BE2C (cell line): ENCODE measurements at places on chromosomes 7 and 10.

- DNase-seq = peak; percentile 42
Observed at GRCh38 chr7:74306730-74307469, 17.7 kb downstream of the CLIP2 start.

DNA sequence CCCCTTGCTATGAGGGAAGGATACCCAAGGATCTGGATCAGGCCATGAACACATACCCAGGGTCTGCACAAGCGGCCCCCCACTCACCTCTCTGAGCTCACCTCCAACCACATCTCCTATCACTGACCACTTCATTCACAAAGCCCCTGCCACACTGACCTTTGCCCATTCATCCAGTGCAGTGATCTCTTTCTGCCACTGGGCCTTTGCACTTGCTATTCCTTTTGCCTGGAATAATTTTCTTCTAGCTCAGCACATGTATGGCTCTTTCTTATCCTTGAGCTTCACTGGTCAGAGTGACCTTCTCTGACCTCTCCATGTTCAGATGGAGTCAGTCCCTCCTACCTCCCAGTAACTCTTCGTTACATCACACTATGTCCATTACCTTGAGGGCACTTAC is 48.3 kb downstream of the ADRA2A start:
- no peak for DNase-seq

GRCh38 chr10:131537281-131537680 is 225.8 kb upstream of the TCERG1L start:
- DNase-seq = no peak

DNA sequence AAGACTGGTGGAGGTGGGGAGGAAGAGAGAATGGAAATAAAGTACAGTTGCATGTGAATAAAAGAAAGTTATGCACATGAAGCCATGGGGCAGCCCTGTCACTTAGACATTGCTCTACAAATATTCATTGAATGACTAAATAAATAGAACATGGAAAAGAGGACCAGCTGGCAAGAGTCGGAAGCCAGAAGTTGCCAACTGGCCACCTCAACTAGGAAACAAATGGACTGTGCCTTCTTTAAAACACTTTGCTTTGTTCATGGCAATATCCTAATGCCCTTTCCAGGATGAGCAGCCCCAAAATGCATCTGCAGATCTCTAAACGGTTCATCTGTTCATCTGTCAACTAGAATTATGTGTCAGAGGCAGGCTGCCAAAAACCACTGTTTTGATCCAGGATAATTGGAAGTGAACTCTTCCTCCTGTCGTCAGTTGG is 157.3 kb downstream of the NOC3L start:
- peak; percentile 20 for DNase-seq

- no peak for DNase-seq
Observed at GRCh38 chr10:128003521-128003920, 96.6 kb downstream of the PTPRE start.

DNA sequence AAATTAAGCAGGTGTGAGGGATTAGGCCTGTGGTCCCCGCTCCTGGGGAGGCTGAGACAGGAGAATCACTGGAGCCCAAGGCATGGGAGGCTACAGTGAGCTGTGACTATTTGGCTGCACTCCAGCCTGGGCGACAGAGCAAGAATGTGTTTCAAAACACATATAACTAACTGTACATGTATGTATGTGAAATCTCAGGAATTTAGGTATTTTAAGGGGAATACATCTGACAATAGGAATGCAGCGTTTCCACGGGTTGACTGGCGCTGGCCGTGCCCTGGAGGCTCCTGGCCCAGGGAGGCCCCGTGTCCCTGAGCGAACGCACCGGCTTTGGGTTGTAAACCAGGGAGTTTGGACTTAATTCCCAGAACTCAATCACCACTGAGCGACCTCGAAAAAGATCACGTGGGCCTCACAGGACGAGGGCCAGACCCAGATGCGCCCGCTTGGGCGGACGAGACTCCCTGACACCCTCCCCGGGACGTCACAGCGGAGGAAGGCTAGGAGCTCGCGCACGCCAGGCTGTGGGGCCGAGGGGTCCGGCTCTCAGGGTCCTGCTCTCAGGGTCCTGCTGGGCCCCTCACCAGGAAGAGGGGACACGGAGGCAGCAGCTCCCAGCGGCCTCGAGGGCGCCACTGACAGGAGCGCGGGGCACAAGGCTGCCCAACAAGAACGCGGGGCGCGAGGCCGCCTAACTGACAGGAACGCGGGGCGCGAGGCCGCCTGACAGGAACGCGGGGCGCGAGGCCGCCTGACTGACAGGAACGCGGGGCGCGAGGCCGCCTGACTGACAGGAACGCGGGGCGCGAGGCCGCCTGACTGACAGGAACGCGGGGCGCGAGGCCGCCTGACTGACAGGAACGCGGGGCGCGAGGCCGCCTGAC is 18.4 kb downstream of the PTPRN2 start:
- DNase-seq = no peak

- DNase-seq = no peak
Observed at GRCh38 chr7:155231941-155232340, 65.7 kb upstream of the INSIG1 start.

GRCh38 chr10:132807621-132808049 is 21.7 kb upstream of the NKX6-2 start:
- DNase-seq = no peak

- DNase-seq = no peak
Observed at GRCh38 chr7:38671911-38672905, 41.0 kb upstream of the AMPH start.

- no peak for DNase-seq
Observed at GRCh38 chr10:88895250-88895649, 15.2 kb downstream of the STAMBPL1 start.

GRCh38 chr7:49800031-49800430 is 26.6 kb downstream of the VWC2 start:
- no peak for DNase-seq

DNA sequence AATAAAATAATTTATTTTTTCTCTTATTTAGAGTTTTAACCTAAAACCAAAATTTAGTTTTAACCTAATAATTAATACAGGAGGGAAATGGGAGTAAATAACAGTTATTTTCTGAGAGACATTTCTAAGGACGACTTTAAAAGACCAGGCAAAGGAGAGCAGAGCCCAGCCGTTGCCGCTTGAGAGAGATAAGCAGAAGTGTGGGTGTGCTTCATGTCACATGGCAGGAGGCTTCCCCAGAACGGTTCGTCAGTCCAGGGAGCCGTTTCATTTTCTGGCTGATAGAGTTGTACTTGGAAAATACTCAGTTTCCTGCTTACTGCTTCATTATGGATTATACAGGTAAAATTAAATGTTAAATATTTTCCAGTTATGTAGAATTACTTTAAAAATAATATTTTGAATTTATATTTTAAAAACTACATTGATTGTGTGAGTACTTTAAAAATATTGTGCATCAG is 61.4 kb downstream of the ST7 start:
- peak; percentile 73 for DNase-seq

DNA sequence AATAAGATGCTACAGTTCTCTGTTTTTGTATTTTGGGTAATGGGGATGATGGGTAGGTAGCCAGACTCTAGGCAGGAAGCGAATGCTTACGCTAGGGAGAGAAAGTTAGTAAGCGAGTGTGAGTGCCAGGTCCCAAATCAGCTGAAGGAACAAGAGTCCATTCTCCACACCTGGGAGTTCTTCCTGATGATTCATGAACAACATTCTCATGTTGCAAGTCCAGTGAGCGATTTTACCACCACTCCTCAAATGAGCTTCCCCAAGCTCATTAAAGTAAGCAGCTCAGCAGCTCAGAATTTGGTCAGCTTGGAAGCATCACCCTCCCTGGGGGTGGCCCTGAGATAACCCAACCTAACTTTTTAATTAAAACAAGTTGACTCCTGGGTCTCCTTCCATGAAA is 27.3 kb downstream of the SH3PXD2A start:
- no peak for DNase-seq

DNA sequence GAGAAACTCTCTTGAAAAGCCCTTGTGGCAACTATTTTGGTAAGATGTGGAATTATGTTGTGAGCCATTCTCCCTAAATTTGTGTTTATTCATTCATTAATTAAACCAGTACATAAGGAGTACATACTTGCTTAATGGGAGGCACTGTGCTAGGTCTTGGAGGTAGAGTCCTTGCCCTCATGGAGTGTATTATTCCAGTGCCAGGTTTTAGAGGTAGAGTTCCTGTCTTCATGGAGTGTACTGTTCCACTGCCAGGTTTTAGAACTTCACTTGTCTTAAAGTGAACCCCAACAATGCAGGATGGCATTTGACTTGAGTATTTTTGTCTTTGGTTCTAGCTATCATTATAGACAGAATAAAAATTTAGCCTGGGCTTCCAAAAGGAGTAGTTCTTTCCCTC is 8.8 kb downstream of the MXI1 start:
- DNase-seq = no peak

DNA sequence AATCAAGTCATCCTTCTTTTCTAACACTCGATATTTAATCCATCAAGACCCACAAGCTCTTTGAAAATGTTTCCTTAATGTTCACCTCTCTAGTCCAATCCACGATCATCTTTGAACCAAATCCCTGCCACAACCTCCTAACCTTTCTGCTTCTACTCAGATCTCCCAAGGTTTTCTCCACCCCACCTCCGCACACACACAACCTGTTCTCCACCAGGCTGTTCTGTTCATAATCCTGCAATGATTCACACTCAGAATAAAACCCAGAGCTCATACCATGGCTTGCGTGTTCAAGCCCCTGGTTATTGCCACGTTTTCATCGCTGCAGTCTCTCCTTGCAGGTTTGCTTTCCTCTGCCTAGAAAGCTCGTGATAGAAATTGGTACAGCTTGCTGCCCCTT is 53.8 kb upstream of the BAMBI start:
- DNase-seq = no peak

GRCh38 chr10:70934701-70935100 is 46.3 kb upstream of the PCBD1 start:
- DNase-seq = no peak
